ENCODE measurements at places on chromosomes 11 and 22. TPM values are rescaled to one million over a fixed set of nuclear protein-coding genes. Genes with fewer than 3 reads are reported as not detected.

GRCh38 chr22:47372111-47372581 is 609.7 kb downstream of the TBC1D22A start:
- peaks cover 60% of the 10 kb centered on the region for H3K27me3 ChIP-seq
- peaks cover 9% of the 10 kb centered on the region for H3K4me1 ChIP-seq
- no peak for DNase-seq
- H3K4me3 ChIP-seq: no peak overlapping the region

DNA sequence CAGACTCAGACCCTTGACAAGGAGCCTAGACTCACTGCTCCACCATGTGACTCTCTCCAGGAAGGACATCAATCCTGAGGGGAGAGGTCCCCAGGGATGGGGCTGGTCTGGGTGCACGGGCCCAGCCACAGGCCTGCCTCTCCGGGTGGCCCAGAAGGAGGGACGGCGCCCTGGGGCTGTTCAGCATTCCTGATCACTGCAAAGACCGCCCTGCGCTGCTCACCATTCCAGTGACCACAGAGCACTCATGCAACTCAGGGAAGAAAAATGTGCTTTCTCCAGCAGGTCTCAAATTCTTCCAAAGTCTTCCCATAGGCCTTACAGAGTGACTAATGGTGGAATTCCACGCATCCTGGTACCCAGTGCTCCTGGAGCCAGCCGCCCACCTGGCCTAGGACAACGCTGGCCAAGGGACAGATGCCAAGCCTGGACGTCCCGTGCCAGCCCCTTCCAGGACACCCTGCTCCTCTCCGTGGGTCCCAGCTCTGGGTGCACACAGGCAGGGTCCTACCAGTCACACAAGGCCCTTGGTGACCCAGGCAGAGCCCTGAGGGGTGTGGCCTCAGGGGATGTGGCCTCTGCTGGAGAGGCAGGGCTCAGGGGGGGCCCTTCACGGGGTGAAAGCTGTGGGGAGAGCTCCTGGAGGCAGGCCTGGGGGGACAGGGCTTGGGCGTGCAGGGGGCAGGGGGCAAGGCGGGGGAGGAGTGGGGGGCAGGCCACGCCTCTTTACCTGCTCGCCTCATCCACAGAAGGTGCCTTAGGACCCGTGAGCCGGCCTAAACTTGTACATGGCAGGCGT is 178.8 kb downstream of the IGLL1 start:
- no peak overlapping the region for H3K4me3 ChIP-seq
- H3K36me3 ChIP-seq: no peaks in the 10 kb centered on the region
- no peaks in the 10 kb centered on the region for H3K4me1 ChIP-seq
- no peak for DNase-seq
- H3K27me3 ChIP-seq: no peaks in the 10 kb centered on the region

DNA sequence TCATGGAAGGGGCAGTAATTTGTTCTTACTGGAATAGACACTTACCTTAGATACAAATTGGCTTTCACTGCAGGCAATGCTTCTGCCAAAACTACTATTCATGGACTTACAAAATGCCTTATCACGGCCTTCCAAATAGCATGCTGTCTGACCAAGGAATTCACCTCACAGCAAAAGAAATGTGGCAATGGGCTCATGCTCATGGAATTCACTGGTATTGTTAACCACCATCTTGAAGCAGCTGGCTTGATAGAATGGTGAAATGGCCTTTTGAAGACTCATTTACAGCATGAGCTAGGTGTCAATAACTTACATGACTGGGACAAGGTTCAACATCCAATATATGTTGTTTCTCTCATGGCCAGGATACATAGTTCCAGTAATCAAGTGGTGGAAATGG is 21.9 kb downstream of the OR5B21 start:
- H3K27me3 ChIP-seq: no peaks in the 10 kb centered on the region
- no peaks in the 10 kb centered on the region for H3K36me3 ChIP-seq
- no peak for DNase-seq
- H3K27ac ChIP-seq: no peak overlapping the region
- no peak overlapping the region for H3K4me3 ChIP-seq

DNA sequence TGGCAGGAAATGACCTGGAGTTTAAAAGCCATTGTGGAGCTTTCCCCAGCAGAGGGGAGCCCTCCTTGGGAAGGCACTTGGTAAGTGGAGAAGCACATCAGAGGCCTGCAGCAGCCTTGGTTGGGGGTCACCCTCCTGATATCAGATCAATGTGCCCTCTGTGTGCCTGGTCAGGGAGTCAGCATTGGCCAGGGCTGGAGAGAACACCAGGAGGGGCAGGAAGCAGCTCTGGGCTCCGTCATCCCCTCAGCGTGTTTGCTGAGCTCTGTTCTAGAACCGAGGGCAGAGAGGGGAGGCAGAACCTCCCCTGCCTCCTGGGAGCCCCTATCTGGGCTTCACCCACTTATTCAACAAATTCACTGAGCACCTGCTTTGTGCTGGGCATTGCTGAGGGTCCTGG is 846.0 kb downstream of the TBC1D22A start:
- no peaks in the 10 kb centered on the region for H3K27me3 ChIP-seq
- H3K36me3 ChIP-seq: no peaks in the 10 kb centered on the region
- DNase-seq: no peak
- no peaks in the 10 kb centered on the region for H3K4me1 ChIP-seq
- H3K27ac ChIP-seq: no peak overlapping the region

DNA sequence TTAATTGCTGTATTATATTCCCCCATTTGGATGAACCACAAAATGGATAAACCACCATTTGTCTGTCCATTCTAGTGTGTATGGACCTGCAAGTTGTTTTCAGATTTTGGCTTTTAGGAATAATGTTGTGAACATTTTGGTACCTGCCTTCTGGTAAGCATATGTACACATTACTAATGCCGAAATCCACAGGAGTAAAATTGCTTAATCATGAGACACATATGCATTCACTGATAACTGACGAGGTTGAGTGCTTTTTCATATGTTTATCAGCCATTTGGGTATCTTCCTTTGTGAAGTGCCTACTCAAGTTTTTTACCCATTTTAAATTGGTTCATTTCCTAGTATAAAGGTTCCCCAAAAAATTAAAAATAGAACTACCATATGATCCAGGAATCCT is 34.2 kb downstream of the OSBP2 start:
- no peaks in the 10 kb centered on the region for H3K27me3 ChIP-seq
- DNase-seq: no peak
- no peaks in the 10 kb centered on the region for H3K4me1 ChIP-seq
- H3K36me3 ChIP-seq: no peaks in the 10 kb centered on the region
- no peak overlapping the region for H3K27ac ChIP-seq

GRCh38 chr11:44564670-44565210 is 723 bp upstream of the CD82 start:
- H3K36me3 ChIP-seq: peaks cover 2% of the 10 kb centered on the region
- no peaks in the 10 kb centered on the region for H3K27me3 ChIP-seq
- H3K4me3 ChIP-seq: peak overlapping the region; percentile 64
- DNase-seq: peak; percentile 29
- peak overlapping the region; percentile 96 for H3K27ac ChIP-seq

DNA sequence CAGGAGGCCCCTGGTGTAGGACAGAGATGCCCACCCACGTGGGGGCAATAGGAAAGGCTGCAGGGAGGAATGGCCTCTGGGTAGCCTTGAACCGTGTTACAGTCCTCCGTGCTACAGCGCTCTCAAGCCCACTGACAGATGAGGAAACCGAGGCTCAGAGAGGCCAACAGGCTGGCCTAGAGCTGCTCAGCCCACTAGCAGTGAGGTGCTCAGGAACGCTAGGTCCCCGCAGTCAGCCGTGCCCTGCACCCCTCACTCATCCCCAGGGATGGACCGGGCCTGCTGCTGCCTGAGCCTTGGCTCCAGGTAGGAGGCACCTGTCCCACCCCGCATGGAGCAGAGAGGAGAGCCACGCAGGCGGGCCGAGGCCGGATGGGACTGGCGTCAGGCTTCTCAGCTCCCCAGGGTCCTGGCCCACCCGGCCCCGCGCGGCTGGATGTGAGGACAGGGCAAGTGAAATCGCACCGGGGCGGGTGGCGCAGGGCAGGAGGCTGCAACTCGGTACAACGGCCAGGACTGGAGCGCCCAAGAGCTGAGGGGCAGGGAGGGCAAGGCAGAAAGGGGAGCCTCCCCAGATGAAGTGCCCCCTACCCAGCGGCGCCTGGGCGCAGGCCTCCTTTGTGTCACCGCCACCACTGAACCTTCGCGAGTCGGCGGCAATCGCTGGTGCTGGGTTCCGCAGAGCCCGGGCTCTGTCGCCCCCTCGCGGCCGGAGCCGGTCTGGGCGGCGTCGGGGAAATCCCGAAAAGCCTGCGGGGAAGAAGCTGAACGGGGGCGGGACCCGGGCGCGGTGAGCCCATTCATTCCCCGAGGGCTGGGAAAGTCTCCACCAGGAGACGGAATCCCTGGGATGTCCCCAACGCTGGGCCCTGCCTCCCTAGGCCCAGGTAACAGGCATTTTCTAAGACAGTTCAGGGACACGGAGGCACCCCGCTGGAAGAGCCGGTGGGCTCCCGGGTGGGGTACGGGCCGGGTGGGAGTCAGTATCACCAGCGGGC is 8.4 kb upstream of the SLC2A11 start:
- no peak overlapping the region for H3K4me3 ChIP-seq
- no peaks in the 10 kb centered on the region for H3K36me3 ChIP-seq
- no peak for DNase-seq
- peaks cover 51% of the 10 kb centered on the region for H3K4me1 ChIP-seq

DNA sequence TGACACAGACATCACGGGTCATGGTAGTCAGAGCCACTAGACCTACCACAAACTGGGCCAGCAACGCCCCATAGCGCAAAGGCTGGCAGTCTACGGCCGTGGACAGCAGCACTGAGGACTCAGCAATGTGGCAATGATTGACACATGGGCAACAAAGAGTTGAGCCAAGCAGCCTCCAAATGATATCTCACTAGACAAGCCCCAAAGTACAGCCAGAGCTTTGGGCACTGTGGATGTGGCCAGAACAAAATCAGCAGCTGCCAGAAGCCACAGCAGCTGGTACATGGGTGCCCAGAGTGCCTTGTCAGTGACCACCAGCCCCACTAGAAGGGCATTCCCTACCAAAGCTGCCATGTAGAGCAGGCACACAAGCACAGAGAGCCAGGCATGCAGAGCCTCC is 11.2 kb upstream of the UBQLNL start:
- no peaks in the 10 kb centered on the region for H3K27me3 ChIP-seq
- H3K4me3 ChIP-seq: no peak overlapping the region
- H3K4me1 ChIP-seq: no peaks in the 10 kb centered on the region
- DNase-seq: no peak

DNA sequence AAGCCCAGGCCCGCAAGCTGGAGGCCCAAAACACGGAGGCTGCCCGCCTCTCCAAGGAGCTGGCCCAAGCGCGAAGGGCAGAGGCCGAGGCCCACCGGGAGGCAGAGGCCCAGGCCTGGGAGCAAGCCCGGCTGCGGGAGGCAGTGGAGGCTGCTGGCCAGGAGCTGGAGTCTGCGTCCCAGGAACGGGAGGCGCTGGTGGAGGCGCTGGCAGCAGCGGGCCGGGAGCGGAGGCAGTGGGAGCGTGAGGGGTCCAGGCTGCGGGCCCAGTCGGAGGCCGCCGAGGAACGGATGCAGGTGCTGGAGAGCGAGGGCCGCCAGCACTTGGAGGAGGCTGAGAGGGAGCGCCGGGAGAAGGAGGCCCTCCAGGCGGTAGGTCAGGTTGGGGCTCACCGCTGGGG is 4.8 kb downstream of the CCDC88B start:
- no peaks in the 10 kb centered on the region for H3K36me3 ChIP-seq
- H3K27me3 ChIP-seq: no peaks in the 10 kb centered on the region
- no peak overlapping the region for H3K27ac ChIP-seq
- H3K4me1 ChIP-seq: peaks cover 40% of the 10 kb centered on the region

The LGR4 gene
- 30.0 TPM for total RNA-seq

The FXYD2 gene
- 0.95 TPM for total RNA-seq

The SYT9 gene
- 0.19 TPM for total RNA-seq

The WNT11 gene
- 0.27 TPM for total RNA-seq

The OLFML1 gene
- total RNA-seq: 0.35 TPM

The MMP8 gene
- not detected for total RNA-seq

The GTSE1 gene
- 1.4 TPM for total RNA-seq

The IMMP1L gene
- total RNA-seq: 14.0 TPM

The SERPIND1 gene
- total RNA-seq: not detected

The SMTNL1 gene
- total RNA-seq: not detected

All from esophagus squamous epithelium (tissue), 5 donors.